ENCODE measurements at places on chromosomes 5 and 9.

GRCh38 chr9:38445154-38446043 lies 21.1 kb upstream of the IGFBPL1 start:
- DNase-seq, result no peak

DNA sequence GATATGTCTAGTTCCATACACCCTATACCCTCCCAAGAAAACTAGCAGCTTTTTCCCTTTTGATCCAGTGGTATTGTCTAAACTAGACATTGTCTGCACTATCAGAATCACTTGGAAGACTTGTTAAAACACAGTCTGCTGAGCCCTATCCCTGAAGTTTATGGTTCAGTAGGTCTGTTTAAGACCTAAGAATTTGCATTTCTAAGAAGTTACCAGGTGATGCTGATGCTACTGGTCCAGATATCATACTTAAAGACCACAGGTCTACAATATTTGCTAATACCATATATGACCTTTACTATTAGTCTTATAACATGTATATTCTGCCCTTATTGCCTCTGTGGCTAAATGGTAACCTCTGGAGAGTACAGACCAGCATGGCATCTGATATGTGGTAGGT lies 23.3 kb downstream of the SKIC3 start:
- no peak for DNase-seq

DNA sequence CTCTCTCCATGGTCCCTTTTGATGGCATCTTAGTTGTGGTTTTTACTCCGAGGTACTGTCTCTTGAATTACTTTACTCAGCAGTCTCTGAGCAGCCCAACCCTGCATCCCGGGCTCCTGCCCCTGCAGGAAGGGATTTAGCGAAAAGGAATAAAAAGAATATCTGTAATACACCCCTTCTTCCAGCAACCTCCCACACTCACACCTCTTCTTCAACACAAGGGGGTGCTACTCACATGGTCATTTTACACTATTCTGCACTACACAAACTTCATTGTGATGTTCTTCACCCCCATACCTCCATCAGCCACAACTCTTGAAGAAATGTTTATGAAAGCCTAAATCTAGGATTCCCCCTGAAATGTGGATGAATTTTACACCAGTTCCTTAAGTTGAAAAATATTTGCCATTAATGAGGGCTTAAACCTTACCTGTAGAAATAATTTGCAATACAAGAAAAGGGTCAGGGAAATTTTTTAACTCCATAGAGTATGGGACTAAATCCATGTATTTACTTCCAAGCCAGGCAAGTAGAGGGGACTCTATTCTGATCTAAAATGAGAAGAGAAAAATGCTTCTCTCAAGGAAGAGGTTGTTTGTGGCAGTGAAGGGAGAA lies 26.0 kb downstream of the TPD52L3 start:
- DNase-seq, result no peak

DNA sequence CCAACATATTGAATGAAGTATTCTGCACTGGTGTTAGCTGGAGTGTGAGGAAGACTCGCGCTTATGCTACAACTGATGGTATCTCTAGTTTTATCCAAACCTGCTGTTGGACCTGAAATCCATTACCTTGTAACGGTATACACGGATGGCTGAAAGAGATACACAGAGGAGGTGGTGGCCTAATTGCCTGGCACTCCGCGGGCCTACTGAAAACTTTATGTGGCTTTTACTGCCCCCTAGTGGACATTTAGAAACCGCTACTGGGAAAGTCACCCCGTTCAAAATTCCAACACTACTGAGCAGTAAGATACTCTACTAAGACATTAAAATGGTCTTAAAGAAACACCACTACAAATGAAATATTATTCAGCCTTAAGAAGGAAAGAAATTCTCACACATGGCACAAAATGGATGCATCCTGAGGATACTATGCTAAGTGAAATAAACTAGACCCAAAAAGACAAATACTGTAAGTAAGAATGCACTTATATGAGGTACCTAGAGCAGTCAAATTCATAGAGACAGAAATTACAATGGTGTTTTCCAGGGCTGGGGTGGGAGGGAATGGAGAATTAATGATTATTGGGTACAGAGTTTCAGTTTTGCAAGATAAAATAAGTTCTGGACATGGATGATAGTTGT lies 100.4 kb downstream of the TTLL11 start:
- no peak for DNase-seq

DNA sequence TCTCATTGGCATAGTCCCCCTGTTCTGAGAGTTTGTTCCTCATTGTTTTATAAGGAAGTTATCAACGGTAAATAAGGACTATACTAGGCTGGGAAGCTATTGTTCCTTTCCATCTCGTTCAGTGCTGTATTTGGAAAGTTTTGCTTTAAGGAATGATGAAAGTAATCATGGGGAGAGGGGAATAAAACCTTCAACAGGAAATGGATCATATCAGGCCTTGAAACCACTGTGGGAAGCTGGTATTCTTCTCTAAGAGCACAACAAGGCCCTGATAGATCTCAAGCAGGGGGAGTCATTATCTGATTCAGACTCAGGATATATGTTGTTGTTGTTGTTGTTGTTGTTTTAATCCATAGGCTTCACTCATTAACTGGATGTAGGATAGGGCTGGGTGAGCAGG lies 474.5 kb downstream of the ENC1 start:
- DNase-seq, result no peak

DNA sequence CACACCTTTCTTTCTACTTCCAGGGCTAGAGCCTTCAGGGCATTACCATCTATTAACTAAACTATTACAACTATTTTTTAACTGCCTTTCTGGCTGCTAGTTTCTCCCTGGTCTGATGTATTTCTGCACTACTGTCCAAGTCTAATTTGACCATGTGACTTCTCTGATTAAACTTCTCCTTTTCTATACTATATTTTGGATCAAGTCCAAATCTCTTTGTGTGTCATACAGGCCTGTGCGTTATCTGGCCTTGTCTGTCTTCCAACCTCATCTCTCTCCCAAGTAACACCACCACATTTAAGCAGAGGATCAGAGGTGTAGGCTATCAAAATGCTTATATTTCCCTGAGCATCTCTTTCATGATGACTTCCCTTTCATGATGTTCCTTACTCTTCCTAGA lies 47.2 kb upstream of the OR13F1 start:
- DNase-seq, result no peak

DNA sequence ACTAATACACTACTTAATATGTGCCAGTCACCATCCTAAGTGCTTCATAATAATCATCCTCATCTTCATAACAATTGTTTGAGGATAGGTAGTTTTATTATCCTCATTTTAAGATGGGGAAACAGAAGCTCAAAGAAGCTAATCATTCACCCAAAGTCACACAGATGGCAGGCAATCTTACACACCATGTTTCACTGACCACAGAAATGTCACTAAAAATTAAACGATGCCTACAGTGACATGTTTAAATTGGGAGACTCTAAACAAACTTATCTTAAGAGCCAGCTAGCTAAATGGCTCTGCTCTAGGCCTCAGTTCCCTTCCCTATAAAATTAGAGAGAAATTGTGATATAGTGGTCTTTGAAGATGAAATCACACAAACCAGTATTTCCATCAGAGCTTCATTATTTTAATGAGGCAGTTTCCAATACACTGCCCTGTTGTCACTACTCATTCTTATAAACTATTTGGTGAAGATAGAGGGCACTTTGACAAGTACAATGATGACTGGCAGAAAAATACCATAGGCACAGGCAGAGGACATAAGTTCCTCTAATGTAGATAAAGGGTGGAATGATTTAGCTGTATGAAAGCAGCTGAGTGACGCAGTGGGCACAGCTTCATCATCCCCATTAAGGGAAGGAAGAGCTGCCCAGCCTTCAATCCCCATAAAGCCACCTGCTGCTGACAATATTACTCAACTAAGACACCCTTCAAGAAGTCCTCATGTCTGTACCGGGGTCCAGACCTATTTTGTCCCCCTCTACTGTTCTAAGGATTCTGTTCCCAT lies 224.1 kb downstream of the ACTL7B start:
- DNase-seq, result no peak

- DNase-seq, result no peak
Measured at GRCh38 chr5:88845081-88845697, 37.8 kb downstream of the MEF2C start.

- no peak for DNase-seq
Measured at GRCh38 chr5:178982941-178983340, 12.2 kb downstream of the GRM6 start.

- no peak for DNase-seq
Measured at GRCh38 chr9:26770821-26771220, 121.8 kb downstream of the CAAP1 start.
